WTC11 (cell line): ENCODE measurements at places on chromosomes 6 and 20. TPM values are rescaled to one million over a fixed set of nuclear protein-coding genes. Genes with fewer than 3 reads are reported as not detected.

The TCP11 gene
- not detected in 3 replicates for total RNA-seq

The ZSCAN16 gene
- 5.7 to 7.3 TPM (median 7.1 TPM) in 3 replicates for total RNA-seq

The SLC17A1 gene
- total RNA-seq = not detected in 3 replicates

DNA sequence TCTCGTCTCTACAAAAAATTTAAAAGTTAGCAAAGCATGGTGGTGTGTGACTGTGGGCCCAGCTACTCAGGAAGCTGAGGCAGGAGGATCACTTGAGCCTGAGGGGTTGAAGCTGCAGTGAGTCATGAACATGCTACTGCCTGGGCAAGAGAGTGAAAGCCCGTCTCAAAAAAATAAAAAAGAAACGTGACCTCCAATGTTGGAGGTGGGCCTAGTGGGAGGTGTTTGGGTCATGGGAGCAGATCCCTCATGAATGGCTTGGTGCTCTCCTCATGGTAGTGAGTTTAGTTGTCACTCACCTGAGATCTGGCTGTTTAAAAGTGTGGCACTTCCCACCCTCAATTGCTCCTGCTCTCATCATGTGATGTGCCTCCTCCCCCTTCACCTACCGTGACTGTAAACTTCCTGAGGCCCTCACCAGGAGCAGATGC is 24.3 kb downstream of the RBL1 start:
- no peaks in the 10 kb centered on the region for H3K27me3 ChIP-seq
- H3K36me3 ChIP-seq = peaks cover 25% of the 10 kb centered on the region
- H3K4me3 ChIP-seq = no peak overlapping the region
- DNase-seq = no peak
- peak overlapping the region; percentile 76 for H3K27ac ChIP-seq

GRCh38 chr6:37788259-37788658 is 31.3 kb upstream of the ZFAND3 start:
- H3K36me3 ChIP-seq = no peaks in the 10 kb centered on the region
- peaks cover 55% of the 10 kb centered on the region for H3K4me1 ChIP-seq
- H3K27me3 ChIP-seq = peaks cover 28% of the 10 kb centered on the region
- no peak overlapping the region for H3K4me3 ChIP-seq
- DNase-seq = no peak

- H3K4me1 ChIP-seq = peaks cover 11% of the 10 kb centered on the region
- no peaks in the 10 kb centered on the region; the same call in 1 of the 2 replicates for H3K27me3 ChIP-seq
- H3K36me3 ChIP-seq = peaks cover 21% of the 10 kb centered on the region
- DNase-seq = no peak
Measured at GRCh38 chr6:65199121-65199520, 507.9 kb downstream of the EYS start.

DNA sequence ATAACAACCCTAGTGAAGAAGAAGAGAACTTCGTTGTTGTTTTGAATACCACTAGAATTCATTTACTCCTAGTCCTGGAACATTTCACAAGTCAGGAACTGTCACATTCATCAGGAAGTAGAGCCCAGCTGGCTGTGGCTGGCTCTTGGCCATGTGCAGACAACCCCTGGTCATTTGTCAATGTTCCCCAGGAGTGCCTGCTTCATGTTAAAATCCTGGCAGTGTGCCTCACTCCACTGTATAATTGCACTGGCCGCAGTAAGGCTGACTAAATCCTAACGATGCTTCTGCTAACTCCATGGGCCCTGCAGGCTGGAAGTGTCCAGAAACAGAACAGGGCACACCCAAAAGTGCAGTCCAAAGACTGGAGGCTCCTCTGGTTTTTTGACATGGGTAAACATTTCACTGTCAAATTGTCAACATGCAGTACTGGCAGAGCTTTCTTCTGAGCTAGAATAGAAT is 41.5 kb upstream of the ADGRF1 start:
- DNase-seq = no peak
- H3K36me3 ChIP-seq = no peaks in the 10 kb centered on the region
- no peak overlapping the region for H3K27ac ChIP-seq

DNA sequence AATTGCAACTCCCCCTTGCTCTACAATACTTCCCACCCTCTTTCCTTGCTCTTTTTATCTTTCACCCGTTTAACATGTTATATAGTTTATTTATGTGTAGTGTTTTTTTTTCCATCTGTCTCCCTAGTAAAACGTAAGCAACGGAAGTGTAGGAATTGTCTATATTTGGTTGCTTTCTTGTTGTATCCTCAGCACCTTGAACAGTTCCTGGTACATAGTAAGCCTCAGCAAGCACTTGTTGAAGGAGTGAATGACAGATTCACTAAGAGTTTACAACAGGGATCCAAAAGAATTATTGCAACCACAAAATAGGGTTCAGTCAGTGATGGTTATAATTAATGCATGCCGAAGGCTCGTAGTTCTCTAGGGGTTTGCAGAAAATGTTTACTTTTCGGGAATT is 242.7 kb downstream of the SAMD5 start:
- DNase-seq = no peak
- no peaks in the 10 kb centered on the region for H3K27me3 ChIP-seq
- H3K27ac ChIP-seq = no peak overlapping the region
- no peaks in the 10 kb centered on the region for H3K4me1 ChIP-seq
- H3K36me3 ChIP-seq = no peaks in the 10 kb centered on the region

The TREML1 gene
- total RNA-seq = 0.27 TPM in 1 of 3 replicates, not detected in the others

DNA sequence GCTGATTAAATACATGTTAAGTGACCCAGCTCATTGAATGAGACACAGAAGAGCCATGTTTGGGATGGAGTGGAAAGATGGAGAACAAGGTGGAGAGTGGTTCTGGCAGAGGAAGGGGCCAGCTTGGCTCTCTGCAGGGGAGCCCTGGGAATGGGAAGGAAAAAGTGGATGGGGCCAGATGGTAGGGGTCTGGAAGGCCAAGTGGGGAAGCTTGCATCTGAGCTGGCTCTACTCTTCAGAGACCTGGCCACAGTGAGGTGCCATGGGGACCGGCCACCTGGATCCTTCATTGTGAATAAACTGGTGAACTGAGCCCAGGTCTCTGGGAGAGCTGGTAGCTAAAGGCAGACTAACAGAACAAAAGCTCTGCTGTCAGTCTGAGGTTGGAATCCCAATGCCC is 48.9 kb upstream of the SIRPA start:
- H3K36me3 ChIP-seq = no peaks in the 10 kb centered on the region
- no peaks in the 10 kb centered on the region; the same call in 1 of the 2 replicates for H3K27me3 ChIP-seq
- H3K4me1 ChIP-seq = peaks cover 8% of the 10 kb centered on the region
- DNase-seq = no peak

DNA sequence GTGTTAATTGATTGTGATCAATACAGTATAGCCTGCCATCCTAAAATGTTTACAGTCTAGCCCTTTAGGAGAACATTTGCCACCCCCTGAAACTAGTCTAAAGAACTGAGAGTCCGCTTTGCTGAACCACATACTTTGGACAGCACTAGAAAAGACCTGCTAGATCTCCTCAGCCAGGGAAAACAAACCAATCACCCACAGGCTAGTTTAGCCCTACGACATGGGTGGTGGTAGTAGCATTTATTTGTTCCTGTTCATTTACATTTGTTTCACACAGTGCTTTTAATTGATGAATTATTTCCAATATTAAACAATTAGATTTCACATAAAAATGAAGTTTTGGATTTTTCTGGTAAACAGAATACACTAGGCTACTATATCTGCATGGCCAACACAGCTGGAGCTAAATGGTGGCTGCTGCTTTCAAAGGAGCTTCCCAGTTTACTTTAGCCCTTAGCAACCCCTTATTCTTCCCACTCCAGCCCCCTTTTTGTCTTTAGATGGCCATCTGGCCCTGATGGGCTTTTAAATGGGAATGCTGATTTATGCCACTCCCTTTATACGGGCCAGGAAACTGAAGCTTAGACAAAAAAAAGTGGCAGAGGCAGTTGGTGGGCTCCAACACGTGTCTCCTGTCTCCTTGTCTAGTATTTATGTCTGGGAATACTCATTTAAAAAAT is 72.4 kb downstream of the ADGRG6 start:
- no peaks in the 10 kb centered on the region for H3K27me3 ChIP-seq
- peak overlapping the region; percentile 83; the same call in 1 of the 2 replicates for H3K27ac ChIP-seq
- H3K4me1 ChIP-seq = peaks cover 45% of the 10 kb centered on the region
- no peak overlapping the region for H3K4me3 ChIP-seq
- H3K36me3 ChIP-seq = no peaks in the 10 kb centered on the region
- DNase-seq = no peak

GRCh38 chr20:5357946-5358345 is 41.2 kb upstream of the PROKR2 start:
- no peaks in the 10 kb centered on the region for H3K36me3 ChIP-seq
- DNase-seq = no peak
- no peak overlapping the region for H3K27ac ChIP-seq
- H3K4me3 ChIP-seq = no peak overlapping the region
- H3K27me3 ChIP-seq = no peaks in the 10 kb centered on the region; the same call in 1 of the 2 replicates
- no peaks in the 10 kb centered on the region for H3K4me1 ChIP-seq

DNA sequence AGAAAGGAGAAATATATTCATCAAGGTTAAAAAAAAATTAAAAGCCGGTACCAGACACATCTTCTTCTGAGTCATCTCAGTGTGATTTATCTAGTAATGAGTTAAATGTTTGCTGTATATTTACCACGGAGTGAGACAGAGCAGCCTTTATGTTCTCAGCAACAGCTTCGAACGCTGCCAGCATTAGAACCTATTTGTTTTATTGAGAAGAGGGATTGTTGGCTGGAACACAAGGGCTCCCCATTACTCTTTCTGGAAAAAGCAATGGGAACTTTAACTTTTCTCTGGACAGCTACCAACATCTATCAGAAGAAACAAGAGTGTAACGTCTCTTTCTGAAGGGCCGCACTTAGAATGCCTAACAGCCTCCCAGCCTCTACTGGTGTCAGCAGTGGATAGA is 105.3 kb upstream of the TAB2 start:
- H3K27me3 ChIP-seq = no peaks in the 10 kb centered on the region; the same call in 1 of the 2 replicates
- no peak overlapping the region for H3K27ac ChIP-seq
- H3K36me3 ChIP-seq = no peaks in the 10 kb centered on the region
- DNase-seq = no peak
- H3K4me1 ChIP-seq = peaks cover 10% of the 10 kb centered on the region

GRCh38 chr6:40722553-40723258 is 135.5 kb upstream of the LRFN2 start:
- no peak overlapping the region for H3K27ac ChIP-seq
- H3K27me3 ChIP-seq = no peaks in the 10 kb centered on the region
- no peak for DNase-seq
- peaks cover 36% of the 10 kb centered on the region for H3K4me1 ChIP-seq

The CCDC167 gene
- total RNA-seq = 19.1 to 21.6 TPM (median 19.9 TPM) in 3 replicates

DNA sequence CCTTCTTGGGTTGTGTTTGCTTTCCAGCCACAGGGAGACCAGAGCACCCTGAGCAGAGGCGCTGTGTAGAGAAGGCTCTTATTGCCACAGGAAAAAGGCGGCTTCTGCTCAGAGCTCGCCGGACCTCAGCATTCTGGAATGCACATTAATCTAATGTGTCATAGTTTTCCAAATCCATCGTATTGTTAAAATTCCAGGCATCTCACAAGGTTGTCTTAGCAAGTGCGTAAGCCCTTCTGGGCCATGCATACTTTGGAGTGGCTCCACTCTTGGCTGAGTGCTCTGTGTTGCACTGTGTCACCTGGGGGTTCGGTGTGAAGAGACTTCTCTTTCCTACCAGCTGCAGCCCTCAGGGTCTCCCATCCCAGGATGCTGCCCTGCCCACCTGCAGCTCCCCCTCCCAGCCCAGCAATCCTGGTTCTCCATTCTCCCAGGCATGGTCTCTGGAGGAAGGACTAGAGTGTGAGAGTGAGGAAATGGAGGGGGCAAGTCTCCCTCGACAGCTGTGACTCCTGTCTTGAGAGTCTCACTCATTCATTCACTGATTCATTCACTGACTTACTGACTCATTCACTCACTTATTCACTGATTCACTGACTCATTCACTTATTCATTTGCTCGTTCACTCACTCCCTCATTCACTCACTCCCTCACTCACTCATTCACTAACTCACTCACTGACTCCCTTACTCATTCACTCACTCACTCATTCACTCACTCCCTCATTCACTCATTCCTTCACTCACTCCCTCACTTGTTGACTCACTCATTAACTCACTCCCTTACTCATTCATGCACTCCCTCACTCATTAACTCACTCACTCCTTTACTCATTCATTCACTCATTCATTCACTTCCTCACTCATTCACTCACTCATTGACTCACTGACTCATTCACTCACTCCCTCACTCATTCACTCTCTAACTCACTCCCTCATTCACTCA is 83.7 kb upstream of the MPC1 start:
- no peaks in the 10 kb centered on the region for H3K27me3 ChIP-seq
- DNase-seq = no peak
- H3K4me3 ChIP-seq = no peak overlapping the region
- H3K27ac ChIP-seq = 0 out of 2 replicates have a peak overlapping the region, but pooled peaks have one; percentile 10

GRCh38 chr6:137407816-137408215 is 86.4 kb downstream of the OLIG3 start:
- no peak overlapping the region for H3K4me3 ChIP-seq
- H3K27me3 ChIP-seq = no peaks in the 10 kb centered on the region; the same call in 1 of the 2 replicates
- DNase-seq = no peak
- no peaks in the 10 kb centered on the region for H3K36me3 ChIP-seq
- no peak overlapping the region for H3K27ac ChIP-seq
- H3K4me1 ChIP-seq = peaks cover 2% of the 10 kb centered on the region; the same call in 1 of the 2 replicates

DNA sequence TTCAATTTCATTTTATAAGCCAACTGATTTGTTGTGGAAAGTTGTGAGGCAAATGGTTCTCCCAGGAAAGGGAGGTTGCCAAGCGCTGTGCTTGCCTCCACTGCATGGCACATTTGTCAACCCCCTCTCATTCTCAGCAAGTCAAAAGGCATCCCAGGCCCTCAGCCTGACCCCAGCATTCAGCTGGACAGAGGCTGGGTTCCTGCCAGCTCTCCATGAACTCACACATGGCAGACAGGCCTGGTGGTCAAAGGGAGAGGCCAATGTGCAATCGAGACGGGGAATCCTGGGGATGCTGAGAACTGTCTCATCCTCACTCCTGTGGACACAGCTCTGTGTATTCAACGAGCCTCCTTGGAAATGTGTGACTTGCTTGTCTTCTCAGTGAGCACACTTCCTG is 106.0 kb upstream of the CDH4 start:
- H3K36me3 ChIP-seq = peaks cover 3% of the 10 kb centered on the region
- no peak overlapping the region for H3K4me3 ChIP-seq
- no peaks in the 10 kb centered on the region for H3K4me1 ChIP-seq
- no peak overlapping the region for H3K27ac ChIP-seq

The SGK2 gene
- 0.74 to 1.2 TPM (median 0.99 TPM) in 3 replicates for total RNA-seq

GRCh38 chr6:132101535-132101934 is 150.4 kb upstream of the CCN2 start:
- no peak for DNase-seq
- no peak overlapping the region for H3K27ac ChIP-seq
- H3K4me1 ChIP-seq = no peaks in the 10 kb centered on the region
